ENCODE measurements at places on chromosomes 1 and 21. TPM values are rescaled to one million over a fixed set of nuclear protein-coding genes. Genes with fewer than 3 reads are reported as not detected.

DNA sequence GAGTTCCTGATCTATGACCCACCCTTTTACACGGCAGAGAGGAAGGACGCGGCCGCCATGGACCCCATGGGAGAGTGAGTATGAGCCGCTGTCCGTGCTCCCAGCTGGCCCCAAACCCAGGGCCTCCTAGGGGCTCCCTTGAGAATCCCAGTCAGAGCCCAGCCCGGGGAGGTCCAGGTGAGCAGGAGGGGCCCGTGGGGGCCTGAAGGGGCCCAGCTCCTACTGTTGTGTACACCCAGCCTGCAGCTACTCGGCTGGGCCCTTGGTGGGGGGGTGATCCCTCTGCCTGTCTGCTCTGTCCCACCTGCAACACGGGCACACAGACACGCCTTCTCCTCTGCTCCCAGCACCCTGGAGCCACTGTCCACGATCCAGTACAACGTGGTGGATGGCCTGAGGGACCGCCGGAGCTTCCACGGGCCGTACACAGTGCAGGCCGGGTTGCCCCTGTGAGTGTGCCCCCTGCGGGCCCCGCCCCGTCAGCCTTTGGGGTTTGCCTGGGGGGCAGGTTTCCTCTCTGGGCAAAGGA lies 28.6 kb upstream of the LRRC3 start:
- no peak for DNase-seq

- no peak for DNase-seq
Observed at GRCh38 chr1:42952303-42953001, 6.2 kb downstream of the SLC2A1 start.

DNA sequence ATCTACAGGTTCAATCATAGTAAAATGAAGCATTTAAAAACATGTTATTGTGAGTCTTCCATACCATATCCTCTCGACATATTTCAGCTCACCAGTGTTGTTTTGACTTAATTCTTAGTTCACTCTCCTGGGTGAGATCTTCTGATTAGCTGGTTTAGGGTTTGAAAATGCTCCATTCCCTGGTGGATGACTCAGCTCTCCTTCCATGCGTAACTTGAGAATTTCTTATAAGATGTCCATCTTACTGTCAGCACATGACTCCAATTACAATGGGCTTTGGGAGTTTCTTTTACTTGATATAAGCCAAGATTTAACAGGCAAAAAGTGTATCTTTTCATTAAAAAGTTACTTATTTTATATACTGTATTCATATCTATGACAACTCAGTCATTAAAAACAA lies 476.5 kb downstream of the BRINP3 start:
- no peak for DNase-seq

- DNase-seq: no peak
Observed at GRCh38 chr1:229199261-229200243, 71.4 kb upstream of the RAB4A start.

Gene RNU1-2
- 1,866 TPM for total RNA-seq

Gene IFI44L
- 7.5 TPM for total RNA-seq
